ENCODE measurements at places on chromosomes 1 and 21. TPM values are rescaled to one million over a fixed set of nuclear protein-coding genes. Genes with fewer than 3 reads are reported as not detected.

- DNase-seq = no peak
These were observed 142.8 kb upstream of the COA6 start for GRCh38 chr1:234230414-234230862.

- no peak for DNase-seq
These were observed 14.5 kb downstream of the AGRN start for GRCh38 chr1:1034439-1034781.

THEMIS2 gene
- 0.09 TPM for total RNA-seq

ACKR1 gene
- total RNA-seq = not detected

DNA sequence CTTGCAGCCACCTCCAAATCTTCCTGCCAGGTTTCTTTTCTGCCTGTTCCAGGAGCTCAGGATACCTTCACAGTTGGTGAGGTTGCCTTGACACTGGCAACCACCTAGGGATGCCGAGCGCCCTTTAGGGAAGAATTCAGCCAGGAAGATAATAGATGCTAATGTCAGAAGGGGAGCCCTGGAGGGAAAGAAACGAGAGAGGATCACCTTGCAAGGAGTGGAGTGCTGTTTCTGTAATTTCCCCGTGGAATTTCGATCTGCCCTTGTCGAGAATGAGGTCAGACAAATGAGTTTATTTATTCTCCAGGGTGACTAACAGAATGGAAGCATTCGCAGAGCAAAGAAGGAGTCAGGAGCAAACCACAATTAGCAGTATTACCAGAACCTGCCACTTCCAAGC lies 315.8 kb upstream of the KAZN start:
- DNase-seq = peak; percentile 7

- DNase-seq = no peak
These were observed 18.0 kb downstream of the SERTAD4 start for GRCh38 chr1:210250665-210250997.

ERICH3 gene
- total RNA-seq = not detected

CFHR5 gene
- not detected for total RNA-seq

DNA sequence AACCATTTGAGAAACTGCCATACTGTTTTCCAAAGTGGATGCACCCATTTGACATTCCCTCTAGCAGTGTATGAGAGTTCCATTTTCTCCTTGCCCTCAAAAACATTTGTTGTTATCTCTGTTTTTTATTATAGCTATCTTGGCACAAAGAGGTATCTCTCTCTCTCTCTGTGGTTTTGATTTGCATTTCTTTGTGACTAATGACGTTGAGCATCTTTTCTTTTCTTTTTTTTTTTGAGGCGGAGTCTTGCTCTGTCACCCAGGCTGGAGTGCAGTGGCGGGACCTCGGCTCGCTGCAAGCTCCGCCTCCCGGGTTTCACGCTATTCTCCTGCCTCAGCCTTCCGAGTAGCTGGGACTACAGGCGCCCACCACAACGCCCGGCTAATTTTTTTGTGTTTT lies 17.4 kb upstream of the ZMYM6 start:
- DNase-seq = no peak

GRCh38 chr21:16402752-16403151 lies 673.0 kb downstream of the USP25 start:
- DNase-seq = no peak

DNA sequence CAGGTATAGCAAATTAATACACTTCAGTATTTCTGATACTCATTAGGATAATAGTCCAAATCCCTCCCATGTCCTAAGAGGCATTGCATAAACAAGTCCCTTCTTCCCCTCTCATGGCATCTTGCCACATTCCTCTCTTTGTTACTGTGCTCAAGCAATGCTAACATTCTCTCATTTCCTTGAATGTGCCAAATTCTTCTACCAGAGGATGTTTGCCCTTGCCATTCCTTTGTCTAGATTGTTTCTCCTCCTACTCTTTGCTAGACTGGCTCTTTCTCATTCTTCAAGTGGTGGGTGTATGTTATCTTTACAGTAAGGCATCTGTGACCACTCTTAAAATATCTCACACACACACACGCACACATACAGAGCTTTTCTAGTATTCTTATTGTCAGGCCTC lies 621.0 kb upstream of the CXADR start:
- peak; percentile 93 for DNase-seq

DNA sequence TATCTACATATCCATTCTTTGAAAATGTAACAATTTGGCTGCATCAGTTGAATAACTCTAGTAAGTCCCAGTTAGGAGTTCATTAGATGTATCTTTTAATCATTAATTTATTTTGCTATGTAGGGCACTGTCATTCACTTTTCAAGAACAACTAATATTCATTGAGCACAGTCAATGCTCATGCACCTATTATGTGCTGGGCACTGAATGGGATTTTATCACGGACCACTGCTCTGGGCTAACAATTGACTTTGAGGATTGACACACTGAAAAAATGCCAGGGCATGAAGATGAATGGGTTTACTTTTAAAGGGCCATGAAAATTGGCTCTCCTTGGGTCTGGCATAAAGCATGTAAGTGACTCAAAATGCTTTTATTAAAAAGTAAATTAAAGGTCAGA lies 375.2 kb downstream of the PLPP3 start:
- no peak for DNase-seq

DNA sequence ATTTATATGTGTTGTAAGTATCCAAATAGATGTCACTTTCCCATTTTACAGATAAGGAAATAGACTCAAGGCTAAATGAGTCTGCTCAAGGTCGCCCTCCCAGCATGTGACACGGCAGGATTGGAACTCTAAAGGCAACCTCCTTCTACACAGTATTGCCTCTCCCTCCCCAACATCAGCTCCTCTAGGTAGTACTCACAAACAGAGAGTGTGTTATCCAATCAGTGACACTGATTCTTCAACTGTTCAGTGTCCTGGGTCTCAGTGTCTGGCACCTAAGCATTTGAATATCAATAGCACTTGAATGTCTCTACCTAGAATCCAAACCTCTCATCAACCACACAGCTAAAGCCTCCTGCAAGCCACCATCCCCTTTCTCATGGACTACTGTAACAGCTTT lies 87.1 kb downstream of the DAB1 start:
- DNase-seq = no peak

DSCAM gene
- total RNA-seq = not detected

GRCh38 chr1:53558739-53559315 lies 99.6 kb downstream of the DMRTB1 start:
- no peak for DNase-seq

ZNF648 gene
- total RNA-seq = not detected
